SW 1271 (cell line): ENCODE measurements at places on chromosomes 1 and 21.
A peak's percentile ranks its signal among the peaks of the same experiment; 100 is the strongest.

DNA sequence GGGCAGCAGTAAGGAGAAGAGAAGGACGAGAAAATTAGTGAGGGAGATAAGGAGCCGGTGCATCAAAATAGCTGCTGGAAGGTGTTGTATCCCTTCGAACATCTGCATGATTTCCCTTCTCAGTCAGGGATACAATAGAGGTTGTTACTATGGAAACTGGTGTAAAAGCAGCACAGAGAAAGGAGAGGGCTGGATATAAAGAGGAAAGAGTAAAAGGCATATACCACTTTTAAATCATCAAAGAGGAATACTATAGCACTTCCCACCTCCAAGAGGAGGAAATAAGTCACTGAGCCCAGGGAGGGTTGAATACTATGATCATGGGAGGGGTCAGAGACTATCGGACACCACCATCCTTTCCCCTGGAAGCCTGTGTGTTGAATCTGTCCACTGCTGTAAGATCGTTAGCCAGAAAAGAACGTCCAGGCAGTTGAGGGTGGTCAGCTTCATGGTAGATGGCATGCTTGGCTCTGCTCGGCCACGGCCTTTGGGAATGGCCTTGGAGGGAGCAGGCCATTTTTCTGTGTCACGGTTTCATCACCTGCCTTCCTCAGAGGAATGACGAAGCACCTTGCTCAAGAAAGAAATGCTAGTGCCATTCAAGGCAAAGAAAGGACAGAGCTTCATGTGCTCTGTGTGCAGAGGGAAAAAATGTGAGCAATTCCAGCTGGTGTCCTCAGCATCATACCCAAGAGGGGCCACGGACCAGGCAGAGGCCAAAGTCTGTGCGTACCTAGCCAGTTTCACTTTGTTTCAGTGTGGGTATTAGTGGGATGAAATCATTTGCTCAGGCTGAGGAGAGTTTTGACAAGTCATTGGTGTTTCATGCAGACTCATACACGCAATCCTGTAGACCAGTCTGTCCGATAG lies 64.2 kb downstream of the IRF2BP2 start:
- DNase-seq: no peak

DNA sequence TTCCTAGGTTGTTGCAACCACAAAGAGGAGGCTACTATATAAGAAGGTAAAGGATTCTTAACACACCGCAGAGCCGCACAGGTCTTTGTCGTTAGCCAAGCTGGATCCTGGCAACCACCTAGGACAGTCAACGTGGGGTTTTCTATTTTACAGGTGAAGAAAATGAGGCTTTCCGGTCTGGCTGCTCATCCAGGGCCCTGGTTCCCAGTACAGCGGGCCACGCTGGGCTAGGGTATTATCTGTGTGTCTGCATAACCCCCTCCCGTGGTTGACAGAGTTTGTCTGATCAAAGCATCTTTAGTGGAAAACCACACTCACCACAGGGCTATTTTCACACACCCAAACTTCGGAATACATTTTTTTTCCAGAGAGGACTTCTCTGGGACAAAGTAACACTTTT lies 39.0 kb upstream of the PDE9A start:
- DNase-seq: no peak

- no peak for DNase-seq
Observed at GRCh38 chr1:47399138-47399845, 16.8 kb upstream of the FOXE3 start.

GRCh38 chr1:228181645-228182034 lies 16.0 kb downstream of the IBA57 start:
- DNase-seq: no peak

- DNase-seq: no peak
Observed at GRCh38 chr1:109369167-109369746, 28.5 kb downstream of the SORT1 start.

GRCh38 chr1:8097077-8097799 lies 71.1 kb upstream of the ERRFI1 start:
- peak; percentile 79 for DNase-seq

DNA sequence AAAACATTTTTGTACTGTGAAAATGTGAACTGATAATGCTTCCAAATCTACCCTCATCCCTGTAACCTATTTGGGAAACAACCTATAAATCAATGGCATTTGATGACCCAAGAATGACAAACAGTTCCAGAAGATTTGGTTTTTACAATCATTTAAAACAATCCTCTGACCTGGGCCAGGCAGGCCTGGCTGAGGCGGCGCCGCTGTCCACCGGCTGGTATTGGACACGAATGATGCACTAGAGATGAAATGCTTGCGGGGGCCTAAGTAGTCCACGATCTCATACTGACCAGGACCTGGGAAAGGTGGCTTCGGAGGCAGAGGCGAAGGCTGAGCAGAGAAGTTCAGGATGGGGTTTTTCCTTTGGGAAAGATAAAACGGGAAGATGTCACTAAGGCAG lies 41.5 kb downstream of the GRHL3 start:
- no peak for DNase-seq

DNA sequence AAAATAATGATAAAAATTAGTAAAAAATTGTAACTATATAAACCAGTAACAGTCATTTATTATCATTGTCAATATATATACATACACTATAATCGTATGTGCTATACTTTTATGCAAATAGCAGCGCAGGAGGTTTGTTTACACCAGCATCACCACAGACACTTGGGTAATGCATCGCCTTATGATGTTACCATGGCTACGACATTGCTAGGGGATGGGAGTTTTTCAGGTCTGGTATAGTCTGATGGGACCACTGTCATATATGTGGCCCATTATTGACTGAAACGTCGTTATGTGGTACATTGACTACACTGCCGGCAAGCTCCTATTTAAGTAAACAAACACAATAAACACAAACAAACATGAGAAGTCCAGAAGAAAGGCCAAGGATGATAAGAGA lies 45.6 kb downstream of the KCNK1 start:
- DNase-seq: no peak

DNA sequence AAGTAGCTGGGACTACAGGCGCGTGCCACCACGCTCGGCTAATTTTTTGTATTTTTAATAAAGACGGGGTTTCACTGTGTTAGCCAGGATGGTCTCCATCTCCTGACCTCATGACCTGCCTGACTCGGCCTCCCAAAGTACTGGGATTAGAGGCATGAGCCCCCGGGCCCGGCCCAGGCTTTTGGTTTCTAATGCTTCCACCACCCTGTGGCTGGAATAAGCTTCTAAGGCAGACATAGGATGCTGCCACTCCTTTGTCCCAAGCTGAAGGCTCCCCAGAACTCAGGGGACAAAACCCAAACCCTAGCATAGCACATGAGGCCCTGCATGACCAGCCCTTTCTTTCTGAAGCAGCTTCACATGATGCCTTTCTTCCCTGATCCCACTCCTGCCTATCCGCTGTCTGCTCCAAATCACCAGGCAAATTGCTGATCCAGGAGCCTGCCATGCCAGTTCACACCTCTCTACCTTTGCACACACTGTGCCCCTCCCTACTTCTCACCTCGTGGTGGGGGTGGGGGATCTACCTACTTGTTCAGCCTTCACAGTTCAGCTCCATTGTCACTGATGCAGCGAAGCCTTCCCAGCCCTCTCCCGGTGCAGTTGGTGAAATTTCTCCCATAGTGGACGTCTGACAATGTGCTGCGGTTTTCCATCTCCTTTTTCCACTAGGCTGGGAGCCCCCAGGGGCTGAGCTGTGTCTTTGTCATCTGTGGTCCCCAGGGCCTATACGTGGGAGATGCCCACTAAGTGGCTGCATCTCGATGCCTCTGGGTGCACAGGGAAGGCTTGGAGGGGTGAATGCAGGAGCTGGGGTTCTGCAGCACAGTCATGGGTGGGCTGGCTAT lies 6.9 kb downstream of the PTPRU start:
- DNase-seq: no peak

GRCh38 chr1:208233546-208233945 lies 10.6 kb downstream of the PLXNA2 start:
- DNase-seq: no peak

- peak; percentile 18 for DNase-seq
Observed at GRCh38 chr1:19430121-19431068, 54.9 kb downstream of the CAPZB start.

DNA sequence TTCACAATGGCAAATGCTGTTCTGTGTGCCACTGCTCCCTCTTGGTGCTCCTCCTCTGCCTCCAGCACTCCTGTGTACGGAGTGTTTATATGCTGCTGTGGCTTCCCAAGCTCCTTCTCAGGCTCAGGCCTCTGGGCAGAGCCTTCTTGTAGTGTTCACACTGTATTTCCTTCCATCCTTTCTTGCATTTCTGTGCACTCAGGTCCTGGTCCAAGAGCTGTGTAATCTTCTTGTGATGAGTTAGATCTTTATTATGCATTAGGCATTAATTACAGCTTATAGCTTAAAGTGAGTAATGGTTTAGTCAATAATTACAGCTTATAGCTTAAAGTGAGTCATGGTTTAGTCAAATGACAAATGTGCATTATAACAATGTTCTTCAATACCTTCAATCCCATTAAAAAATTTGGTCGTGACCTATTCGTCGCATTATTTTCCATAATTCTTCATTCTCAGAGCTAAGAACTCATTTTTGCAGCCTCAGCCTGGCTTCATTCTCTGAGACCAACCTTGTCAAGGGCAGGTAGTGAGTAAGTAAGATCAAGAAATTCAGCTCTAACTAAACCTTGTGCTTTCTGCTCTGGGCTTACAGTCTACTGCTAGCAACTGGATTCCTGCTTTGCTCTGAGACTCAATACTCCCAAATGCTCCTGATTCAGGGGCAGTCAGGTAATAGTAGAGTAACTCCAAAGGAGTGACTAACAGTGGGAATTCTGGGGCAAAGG lies 154.5 kb upstream of the SPAG17 start:
- DNase-seq: no peak

GRCh38 chr1:30934613-30935012 lies 26.1 kb upstream of the SDC3 start:
- no peak for DNase-seq

DNA sequence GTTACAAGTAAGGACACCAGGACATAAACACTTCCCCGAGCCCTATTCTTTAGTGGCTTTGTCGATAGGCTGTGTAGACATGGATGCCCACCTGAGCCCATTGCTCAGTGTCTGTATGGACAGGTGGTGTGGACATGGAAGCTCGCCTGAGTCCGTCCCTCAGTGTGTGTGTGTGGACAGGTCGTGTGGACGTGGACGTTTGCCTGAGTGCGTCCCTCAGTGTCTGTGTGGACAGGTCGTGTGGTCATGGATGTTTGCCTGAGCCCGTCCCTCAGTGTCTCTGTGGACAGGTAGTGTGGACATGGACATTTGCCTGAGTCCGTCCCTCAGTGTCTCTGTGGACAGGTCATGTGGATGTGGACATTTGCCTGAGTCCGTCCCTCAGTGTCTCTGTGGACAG lies 38.7 kb upstream of the COL6A2 start:
- DNase-seq: no peak

DNA sequence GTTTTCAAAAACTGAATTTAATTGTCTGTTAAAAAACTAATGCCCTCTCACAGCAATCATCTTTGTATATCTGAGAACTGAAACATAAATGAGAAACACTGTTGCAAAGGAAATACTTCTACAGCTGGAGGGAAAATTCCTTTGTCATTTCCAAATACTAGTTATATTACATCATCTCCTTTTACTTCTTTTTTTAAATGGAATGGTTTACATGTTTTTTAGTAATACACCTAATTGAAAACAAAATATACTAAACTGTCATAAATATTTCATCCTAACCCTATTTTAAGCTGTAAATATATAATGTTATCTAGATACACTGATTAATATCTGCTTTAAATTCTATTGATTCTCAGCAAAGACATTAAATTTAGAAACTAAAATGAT lies 19.1 kb downstream of the CDC42BPA start:
- DNase-seq: peak; percentile 11

GRCh38 chr1:99358770-99359169 lies 94.5 kb downstream of the PLPPR4 start:
- no peak for DNase-seq

DNA sequence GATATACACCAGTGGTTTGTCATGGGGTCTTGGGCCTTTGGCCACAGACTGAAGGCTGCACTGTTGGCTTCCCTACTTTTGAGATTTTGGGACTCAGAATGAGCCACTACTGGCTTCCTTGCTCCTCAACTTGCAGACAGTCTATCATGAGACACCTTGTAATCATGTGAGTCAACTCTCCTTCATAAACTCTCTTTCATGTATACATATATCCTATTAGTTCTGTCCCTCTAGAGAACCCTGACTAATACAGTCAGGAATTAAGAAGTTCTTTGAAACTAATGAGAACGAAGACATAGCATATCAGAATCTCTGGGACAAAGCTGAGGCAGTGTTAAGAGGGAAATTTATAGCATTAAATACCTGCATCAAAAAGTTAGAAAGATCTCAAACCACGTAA lies 110.8 kb downstream of the SLC5A9 start:
- no peak for DNase-seq

GRCh38 chr1:118366286-118366685 lies 181.3 kb upstream of the SPAG17 start:
- no peak for DNase-seq

GRCh38 chr1:118948846-118949245 lies 39.3 kb downstream of the TBX15 start:
- DNase-seq: no peak
